Posterior cingulate gyrus (tissue), 11 donors: ENCODE measurements at places on chromosomes 4 and X.

DNA sequence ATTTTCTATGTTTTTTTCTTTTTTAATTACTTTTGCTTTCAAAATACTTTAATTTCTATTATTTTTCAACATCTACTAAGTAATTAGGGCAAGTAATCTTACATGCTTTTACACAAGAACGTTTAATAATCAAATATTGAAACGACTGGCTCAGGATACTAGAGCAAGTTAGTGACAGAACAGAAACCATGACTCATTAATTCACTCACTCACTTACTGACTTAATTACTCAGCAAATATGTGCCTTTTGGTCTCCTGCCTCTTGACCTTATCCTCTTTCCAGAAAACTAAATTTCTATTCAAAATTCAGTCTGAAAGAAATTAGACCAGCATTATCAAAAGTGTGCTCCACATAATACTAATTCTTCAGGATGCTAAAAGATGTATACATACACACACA is 314.9 kb upstream of the TEX13C start:
- no peak for DNase-seq

DNA sequence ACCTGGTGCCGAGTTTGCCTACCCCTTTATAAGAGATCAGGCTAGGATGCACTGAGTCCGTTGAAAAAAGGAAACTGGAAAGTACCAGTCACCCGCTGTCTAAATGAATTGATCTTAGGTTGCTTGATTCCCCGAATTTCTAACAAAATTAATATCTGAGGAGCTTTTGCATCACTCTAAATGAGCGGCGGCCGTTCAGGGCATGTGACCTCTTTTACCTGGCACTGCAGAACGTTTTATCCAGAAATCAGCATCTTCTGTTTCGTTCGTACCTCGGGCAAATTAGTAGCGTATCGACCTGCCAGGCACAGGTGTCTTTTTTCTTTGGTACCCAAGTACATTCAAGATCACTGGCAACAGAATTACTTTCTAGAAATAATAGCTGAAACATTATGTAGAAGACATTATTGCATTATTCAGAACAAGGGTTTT is 876 bp downstream of the KLHL2 start:
- no peak for DNase-seq

DNA sequence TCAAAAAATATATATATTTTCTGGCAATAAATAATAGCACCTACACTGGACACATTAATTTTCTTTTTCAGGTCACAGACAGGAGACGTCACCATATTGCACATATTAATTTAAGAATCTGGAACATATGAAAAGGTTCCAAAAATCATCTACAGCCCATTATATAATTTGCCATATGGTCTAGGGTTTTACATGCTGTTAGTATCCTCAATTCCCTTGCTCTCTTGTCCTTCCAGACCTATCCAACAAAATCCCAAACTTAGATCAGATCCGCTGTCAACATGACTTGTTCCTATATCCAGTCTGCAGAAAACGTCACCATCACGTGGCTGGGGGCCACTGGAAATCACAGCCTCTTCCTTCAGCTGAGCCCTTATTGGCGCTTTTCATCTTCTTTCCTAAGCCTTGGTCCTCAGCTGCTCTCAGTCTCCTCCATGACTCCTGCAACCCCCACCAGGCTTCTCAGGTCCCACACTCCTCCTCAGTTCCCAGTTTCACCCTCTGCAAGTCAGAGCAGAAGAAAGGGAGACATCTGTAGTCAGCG is 192.0 kb upstream of the GATB start:
- no peak for DNase-seq

DNA sequence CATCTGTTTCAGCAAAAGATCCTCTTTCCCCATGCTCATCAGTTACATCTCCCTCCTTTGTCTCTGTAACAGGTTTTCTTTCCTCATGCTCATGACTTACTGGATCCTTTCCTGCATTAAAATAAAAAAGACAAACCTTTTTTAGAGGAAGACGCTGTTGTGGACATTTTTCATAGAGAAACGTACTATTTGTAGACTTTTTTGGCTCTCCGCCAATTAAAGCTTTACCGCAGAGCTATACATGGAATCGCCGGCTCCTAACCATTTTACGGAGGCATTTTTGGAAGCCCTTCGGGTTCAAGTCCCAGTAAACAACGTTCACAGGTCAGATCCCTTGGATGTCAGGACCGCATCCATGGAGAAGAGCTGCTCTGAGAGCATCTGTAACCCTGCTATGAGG is 1.3 kb downstream of the FAM9C start:
- no peak for DNase-seq

DNA sequence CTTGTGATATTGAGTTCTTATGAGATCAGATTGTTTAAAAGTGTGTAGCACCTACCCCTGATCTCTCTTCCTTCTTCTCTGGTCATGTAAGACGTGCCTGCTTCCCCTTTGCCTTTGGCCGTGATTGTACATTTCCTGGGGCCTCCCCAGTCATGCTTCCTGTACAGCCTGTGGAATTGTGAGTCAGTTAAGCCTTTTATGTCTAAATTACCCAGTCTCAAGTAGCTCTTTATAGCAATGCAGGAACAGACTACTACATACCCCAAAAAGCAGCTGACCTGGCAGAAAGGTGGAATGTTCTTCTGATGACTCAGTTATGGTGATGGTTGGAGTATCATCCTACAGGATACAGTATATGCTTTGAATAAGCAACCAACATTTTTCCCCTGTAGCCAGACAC is 11.4 kb upstream of the MCUB start:
- no peak for DNase-seq

GRCh38 chr4:16133406-16133805 is 49.6 kb upstream of the PROM1 start:
- DNase-seq = no peak

DNA sequence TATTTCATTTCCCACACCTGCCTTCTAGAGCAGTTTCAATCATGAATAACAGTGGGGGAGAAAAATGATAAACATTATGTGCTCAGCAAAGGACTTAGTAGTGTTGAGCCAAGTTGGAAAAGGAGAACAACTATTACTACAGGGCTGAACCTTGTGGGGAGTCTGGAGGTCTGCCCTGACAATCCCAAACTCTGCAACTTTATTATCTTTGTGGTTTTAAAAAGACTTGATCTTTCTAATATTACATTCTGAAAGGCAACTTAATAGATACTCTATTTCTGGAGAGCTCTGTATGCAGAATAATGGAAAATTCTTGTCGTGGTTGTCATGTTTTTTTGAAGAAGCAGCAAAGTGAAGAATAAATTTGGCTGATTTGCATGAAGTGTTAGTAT is 116.1 kb downstream of the SPCS3 start:
- DNase-seq = no peak

DNA sequence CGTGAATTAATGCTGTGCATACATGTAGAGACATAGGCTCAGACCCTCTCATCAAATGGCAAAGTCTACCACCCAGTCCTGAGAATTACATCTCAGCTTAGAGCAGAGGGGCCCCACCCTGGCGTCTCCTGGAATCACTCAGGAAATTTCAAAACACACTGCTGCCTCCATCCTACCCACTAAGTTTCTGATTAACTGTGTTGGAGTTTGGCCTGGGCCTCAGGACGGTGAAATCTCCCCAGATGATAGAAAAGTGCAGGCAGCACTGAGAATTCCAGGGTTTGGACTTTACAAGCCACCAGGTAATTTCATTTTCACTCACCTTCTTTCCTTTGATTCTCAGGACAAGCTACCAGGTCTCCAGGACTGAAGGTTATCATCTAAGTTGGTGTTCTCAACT is 3.3 kb upstream of the FAM9C start:
- DNase-seq = no peak

GRCh38 chrX:8657883-8658282 is 74.1 kb downstream of the ANOS1 start:
- DNase-seq = no peak

- DNase-seq = no peak
Measured at GRCh38 chr4:102641793-102642192, 119.0 kb downstream of the MANBA start.

GRCh38 chrX:133947022-133947421 is 38.4 kb downstream of the GPC3 start:
- no peak for DNase-seq

DNA sequence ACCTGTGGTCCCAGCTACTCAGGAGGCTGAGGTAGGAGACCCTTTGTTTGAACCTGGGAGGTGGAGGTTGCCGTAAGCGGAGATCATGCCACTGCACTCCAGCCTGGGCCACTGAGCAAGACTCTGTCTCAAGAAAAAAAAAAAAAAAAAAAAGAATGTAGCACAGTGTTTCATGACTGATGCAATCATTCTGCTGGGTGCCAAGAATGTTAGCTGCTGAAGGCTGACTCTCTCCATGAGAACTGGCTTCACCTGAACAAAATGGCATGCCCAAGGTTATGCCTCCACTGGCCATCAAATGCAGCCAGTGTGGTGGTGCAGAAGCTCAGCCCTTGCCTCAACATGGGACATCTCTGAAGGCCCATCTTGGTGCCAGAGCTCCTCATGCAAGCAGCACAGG is 412.1 kb downstream of the ADAM29 start:
- no peak for DNase-seq

- DNase-seq = no peak
Measured at GRCh38 chrX:31800219-31800618, 728.4 kb upstream of the FTHL17 start.

DNA sequence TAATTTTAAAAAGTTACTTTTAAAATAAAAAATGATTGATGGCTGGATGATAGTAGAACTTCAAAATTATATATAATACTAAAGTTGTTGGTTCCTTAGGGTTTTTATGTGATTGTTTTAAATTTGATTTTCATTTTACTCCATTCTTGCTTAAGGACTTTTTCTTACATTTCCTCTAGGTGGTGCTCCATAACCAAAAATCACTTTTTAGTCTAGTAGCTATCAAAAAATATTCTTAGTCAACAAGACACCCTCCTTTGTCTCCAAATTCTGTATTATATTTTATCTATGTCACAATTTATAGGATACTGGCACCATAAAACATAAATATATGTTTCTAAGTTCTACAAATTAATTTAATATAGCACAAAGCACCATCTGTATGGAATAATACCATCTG is 67.2 kb upstream of the BRWD3 start:
- no peak for DNase-seq

DNA sequence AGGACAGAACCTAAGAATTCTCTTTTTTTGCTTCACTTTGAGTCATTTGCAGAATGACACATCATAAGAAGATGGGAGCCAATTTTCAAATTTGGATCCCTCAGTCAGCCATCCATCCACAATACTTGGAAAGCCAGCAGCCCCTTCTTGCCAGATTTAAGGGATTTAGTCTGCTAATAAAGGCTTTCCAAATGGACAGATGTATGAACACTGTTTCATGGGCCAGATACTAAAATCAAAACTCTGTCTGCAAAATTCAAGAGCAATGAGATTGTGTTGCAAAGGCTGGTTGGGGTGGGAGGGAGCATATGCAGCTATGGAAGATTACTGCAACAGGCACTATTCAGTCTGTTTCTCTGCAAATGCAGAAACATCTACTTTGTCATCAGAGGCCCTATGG is 37.7 kb upstream of the KCNIP4 start:
- DNase-seq = no peak

DNA sequence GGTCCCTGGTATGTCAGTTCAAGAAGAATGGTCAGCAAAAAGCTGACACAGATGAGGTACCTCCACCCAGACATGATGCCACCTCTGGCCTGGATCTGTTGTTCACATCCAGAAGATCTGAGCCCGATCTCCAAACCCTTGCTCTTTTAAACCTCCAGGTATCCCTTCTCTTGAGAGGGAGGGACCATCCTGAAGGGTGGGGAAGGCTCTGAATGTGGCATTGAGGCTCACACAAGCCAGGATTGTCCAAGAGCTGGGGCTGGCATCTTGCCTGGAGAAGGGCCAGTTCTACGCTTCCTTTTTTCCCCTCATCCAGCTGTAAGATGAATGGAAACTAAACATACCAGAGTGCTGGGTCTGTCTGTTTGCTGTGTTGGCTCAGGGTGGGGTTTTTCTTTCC is at the start of gene ITIH6:
ITIH6 (minus strand) TSS at position 119 of the 400 bp plus-strand sequence; CDS start at position 74, 45 bp downstream.
- no peak for DNase-seq

GRCh38 chr4:77177199-77177598 is 20.2 kb downstream of the CCNG2 start:
- DNase-seq = no peak

- no peak for DNase-seq
Measured at GRCh38 chrX:41559235-41560052, 112.3 kb downstream of the NYX start.

- no peak for DNase-seq
Measured at GRCh38 chr4:132124624-132124974, 1024.5 kb upstream of the PCDH10 start.
